ENCODE measurements at places on chromosomes 5 and 9.
A peak's percentile ranks its signal among the peaks of the same experiment; 100 is the strongest.

DNA sequence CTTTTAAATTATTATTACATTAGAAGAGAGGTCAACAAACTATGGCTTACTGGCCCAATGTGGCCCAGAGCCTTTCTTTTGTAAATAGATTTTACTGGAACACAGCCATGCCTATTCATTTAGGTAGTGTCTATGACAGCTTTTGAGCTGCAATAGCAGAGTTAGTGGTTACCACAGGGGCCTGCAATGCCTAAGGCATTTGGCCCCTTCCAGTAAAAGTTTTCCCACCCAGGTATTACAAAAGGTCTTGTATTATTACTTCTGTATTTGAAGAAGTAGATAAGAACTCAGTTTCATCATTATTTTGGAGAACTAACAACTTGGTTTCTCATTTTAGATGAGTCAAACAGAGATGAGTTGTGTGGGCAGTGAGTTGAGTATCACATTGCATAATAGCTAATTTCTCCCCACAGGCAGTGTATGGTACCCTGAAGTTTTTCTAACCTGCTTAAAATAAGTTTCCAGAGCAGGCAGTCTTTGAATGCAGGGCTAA lies 9.5 kb downstream of the MTRR start:
- no peak for DNase-seq

- no peak for DNase-seq
Measured at GRCh38 chr5:1643651-1644392, 120.1 kb upstream of the LPCAT1 start.

GRCh38 chr9:12737871-12738270 lies 36.9 kb upstream of the LURAP1L start:
- DNase-seq = no peak

DNA sequence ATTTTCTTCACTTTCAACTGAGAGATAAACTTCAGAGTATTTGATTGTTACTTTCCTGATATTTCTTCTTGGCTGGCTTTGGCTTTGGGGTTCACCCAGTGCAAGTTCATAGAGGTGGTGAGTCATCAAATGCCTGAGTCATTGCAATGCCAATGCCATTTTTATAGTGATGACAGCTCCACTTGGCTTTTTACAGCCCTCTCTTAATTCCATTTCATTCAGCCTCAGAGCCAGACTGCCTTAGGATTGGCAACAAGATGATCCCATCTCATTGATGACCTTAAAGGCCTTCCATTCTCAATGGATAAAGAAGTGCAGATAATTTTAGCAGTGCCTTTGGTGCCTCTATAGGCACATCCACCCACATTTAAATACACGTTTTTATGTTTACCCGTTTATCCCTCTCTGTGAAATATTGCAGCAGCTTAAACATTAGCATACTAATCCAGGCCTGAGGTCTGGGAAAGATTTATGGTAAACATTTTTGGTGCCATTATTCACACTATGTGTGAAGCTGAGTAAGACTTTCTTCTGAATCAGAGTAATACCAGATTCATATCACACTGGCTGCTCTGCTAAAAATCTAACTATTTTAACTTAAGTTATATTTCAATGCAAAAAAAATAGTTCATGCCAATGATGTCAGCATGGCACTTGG lies 88.9 kb upstream of the TYRP1 start:
- no peak for DNase-seq

- no peak for DNase-seq
Measured at GRCh38 chr5:100913298-100913697, 10.2 kb upstream of the ST8SIA4 start.

GRCh38 chr5:142143878-142144277 lies 35.3 kb downstream of the NDFIP1 start:
- no peak for DNase-seq

GRCh38 chr5:169200125-169200778 lies 100.7 kb downstream of the SLIT3 start:
- DNase-seq = no peak

- DNase-seq = no peak
Measured at GRCh38 chr9:132555528-132555927, 26.9 kb upstream of the BARHL1 start.

DNA sequence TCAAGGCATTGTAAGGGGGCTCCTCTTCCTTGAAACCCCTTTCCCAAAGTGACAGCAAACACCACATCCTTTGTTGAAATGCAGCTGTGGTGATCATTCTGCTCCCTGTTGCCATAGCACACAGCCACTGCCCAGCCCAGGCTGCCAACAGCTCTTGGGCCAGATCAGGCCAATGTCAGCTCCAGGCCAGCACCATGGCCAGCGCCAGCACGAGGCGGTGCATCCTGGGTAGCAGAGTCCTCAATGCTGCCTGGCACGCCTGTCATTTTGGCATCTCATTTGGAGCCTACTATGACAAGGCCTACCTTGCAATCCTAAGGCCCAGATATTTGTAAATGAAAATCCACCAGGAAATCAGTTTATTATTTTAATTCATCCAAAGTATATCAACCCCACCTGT lies 390.6 kb downstream of the DNAH5 start:
- DNase-seq = no peak

DNA sequence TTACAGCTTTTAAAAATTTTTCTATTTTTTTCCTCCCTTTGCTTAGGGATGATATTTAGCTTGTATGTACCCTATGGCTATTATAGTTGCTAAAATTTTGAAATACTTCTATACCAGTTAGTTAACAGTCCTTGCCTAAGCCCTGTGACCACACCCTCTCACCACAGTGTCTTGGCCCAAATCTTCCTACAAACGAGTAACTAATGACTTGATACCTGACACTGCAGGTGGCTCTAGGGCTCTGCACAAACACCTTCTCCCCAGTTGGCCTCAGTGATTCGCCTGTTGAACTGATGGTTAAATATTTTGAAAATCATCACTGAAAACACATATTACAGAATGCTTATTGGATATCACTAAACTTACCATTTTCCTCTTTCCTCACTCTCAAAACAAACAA lies 449.6 kb upstream of the CHD1 start:
- no peak for DNase-seq

DNA sequence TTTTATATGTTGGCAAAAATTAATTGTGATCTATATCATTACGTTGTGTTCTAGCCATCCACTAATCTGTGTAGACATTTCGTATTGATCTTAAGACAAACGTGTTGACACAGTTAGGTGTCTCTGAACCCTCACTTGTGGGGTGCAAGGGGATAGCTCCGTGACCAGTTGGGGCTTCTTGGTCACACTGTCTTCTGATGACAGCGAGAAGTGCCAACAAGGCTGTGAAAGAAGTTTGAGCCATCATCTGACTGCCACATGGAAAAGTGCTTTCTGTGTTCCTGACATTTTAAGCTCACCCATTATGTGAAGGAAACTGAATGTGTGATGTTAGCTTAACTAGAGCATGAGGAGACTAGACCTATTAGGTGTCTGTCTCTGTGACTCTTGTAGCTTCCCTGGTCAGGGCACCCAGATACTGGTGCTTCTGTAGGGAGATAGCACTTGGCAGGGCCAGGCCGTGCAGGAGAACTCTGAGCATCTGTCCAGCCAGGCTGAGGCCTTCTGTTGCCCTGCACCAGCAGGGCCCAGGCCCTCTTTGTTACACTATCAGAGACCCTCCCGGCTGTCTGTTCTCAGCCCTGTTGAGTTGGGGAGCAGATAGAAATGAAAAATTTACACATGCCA lies 52.8 kb upstream of the PHF2 start:
- DNase-seq = no peak

- DNase-seq = no peak
Measured at GRCh38 chr9:77040340-77040739, 20.9 kb downstream of the FOXB2 start.

DNA sequence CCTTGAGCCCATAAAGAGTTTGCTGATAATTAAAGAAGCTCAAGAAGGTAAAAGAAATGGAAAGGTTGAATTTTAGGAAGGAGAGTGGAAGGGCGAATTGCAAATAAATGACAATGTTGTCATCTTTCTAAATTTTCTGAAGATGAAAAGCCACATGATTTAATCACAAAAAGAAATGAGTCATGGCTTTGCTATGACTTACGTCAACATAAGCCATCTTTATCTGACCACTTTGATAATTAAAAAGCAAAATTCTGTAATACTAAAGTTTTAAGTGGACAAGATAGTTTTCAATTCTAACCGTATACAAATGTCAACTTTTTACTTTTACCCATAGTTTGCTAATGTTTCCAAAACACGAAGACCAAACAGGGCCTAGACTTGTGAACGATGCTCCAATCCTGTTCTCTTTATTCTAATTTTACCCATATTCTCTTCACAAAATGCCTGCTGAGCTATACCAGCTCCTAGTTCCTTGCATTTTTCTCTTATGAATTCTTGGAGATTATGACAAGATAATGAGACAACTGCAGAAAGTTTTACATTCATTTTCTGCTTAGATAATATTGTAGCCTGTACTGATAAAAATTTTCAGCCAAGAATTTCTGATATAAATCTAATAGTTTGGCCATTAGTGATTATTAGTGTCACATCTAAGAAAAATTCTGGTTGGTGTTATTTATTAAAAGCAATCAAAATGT lies 21.8 kb upstream of the PRUNE2 start:
- DNase-seq = no peak

GRCh38 chr9:126886897-126887296 lies 26.5 kb downstream of the ZBTB34 start:
- no peak for DNase-seq

DNA sequence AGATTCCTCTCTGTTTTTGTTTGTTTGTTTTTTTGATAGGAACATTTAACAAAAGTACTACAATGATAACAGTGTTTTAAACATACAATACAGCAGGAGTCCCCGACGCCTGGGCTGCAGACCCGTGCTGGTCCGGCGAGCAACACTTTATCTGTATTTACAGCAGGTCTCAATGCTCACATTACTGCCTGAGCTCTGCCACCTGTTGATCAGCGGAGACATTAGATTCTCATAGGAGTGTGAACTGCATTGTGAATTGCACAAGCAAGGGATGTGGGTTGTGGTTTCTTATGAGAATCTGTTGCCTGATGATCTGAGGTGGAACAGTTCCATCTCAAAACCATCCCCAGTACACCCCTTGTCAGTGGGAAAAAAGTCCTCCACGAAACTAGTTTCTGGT lies 1068.5 kb upstream of the CDH10 start:
- DNase-seq = no peak

DNA sequence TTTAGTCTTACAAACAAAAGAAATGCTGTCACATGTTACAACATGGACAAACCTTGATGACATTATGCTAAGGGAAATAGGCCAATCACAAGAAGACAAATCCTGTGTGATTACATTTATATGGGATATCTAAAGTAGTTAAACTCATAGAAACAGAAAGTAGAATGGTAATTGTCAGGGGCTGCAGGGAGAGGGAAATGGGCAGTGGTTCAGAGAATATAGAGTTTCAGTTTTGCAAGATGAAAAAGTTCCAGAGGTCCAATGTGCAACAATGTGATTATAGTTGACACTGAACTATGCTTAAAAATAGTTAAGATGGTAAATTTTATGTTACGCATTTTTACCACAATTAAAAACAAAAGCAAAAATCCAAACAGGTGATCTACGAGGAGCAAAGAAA lies 265.5 kb downstream of the NDUFS4 start:
- DNase-seq = no peak

GRCh38 chr9:5315187-5315923 lies 10.8 kb upstream of the RLN2 start:
- no peak for DNase-seq

DNA sequence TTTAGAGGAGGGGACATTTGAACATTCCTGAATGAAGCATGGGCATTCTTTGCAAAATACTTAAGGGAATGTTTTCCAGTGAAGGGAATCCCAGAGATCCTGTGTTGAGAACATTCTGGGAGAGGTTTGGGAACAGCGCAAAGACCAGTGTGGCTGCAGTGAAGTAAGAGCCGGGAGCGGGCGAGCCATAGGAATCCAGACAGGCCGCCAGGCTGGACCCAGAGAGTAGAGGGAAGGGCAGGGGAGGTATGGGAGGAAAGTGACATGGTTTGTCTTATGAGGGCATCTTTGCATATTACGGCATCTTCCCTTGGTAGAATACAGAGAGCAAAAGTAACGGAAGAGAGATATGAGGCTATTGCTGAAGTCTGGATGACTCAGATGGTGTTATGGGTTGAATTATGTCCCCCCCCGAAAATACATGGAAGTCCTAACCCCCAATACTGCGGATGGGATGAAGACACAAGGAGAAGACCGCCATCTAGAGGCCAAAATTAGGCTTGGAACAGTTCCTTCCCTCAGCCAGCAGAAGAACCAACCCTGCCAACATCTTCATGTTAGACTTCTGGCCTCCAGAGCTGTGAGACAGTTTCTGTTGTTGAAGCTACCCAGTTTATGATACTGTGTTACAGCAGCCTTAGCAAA lies 268.2 kb downstream of the MAST4 start:
- DNase-seq = peak; percentile 22

DNA sequence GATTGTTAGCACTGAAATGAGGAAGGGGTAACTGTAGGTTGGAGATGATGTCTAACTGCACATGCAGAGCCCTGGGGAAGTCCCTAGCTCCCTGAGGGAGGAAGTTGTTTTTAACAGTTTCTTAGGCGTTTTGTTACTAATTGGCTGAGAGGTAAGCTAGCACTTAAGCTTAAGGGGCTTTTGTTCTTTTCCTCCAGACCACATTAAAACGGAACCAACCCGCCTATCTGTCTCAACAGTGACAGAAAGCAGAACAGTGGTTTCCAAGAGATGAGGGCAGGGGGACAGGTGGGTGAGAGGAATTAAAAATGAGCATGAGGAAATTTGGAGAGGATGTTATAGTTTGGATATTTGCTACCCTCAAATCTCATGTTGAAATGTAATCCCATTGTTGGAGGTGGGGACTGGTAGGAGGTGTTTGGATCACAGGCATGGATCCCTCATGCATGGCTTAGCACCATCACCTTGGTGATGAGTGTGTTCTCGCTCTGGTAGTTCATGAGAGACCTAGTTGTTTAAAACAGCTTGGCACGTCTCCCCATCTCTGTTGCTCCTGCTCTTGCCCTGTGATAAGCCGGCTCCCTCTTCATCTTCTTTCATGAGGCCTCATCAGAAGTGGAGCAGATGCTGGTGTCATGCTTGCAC lies 38.9 kb downstream of the LYRM7 start:
- peak; percentile 35 for DNase-seq

- no peak for DNase-seq
Measured at GRCh38 chr5:177432143-177432838, 5.8 kb downstream of the GRK6 start.

DNA sequence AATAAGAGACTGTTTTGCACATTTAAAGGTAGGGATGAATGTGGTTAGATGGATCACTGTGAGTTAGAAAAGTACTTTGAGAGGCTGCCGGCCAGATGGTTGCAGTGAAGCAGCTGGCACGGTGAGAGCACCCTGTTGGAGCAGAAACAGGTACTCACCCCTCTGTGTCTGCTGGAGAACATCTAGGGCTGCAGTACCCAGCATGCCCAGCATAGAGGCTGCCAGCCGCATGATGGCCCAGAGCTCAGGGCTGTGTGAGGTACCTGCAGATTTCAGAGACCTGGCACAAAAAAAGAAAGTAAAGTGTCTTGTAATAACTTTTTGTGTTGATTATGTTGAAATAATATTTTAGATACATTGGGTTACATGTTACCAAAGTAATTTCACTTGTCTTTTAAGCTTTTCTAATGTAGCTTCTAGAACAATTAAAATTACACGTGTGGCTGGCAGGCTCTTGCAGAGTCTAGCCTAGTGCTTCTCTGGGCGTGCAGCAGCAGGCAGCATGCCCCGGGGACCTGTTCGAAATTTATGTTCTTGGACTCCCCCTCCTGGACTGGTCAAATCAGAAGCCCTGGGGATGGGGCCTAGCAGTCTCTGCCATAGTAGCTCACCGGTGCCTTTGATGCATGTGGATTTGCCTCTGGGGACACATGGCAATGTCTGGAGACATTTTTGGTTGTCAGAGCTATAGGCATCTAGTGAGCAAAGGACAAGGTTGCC lies 11.1 kb downstream of the WDR5 start:
- DNase-seq = no peak
